ENCODE measurements at places on chromosomes 6 and 20.

DNA sequence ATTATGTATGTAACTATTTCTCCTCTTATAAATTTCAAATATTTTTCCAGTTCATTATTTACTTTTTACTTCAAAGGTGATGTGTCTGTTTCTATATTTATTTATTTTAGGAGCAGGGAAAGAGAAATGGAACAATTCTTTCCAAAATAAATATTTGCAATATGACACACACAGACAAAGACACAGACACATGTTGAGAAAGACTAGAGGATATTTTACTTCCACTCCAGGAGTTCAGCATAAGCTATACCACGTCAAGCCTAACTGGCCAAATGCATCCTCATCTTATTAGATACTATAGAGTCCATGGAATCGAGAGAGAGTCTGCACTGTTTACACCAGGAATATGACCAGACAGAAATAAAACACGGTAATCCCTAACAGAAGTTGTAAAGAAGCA lies 13.3 kb downstream of the RALGAPA2 start:
- DNase-seq: no peak

- DNase-seq: no peak
Observed at GRCh38 chr6:138440758-138441357, 36.8 kb downstream of the HEBP2 start.

DNA sequence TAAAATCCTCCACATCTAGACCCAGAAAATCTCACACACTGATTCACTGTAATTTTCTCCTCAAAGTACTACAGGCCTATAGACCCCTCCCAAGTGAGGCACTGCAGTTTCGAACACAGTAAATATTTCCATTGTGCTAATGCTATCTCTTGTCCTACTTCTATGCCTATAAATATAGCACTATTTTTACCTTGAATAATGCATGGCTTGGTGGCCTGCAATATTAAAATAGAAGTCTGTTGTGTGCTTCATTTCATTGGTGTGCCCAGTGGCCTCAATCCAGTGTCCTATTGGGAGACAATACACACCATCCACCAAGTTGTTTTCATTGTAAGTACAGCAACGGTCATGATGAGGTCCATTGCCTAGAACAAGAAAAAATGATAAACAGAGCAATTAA lies 49.4 kb downstream of the EPM2A start:
- DNase-seq: no peak

- DNase-seq: no peak
Observed at GRCh38 chr6:159726255-159726917, 920 bp upstream of the WTAP start.

DNA sequence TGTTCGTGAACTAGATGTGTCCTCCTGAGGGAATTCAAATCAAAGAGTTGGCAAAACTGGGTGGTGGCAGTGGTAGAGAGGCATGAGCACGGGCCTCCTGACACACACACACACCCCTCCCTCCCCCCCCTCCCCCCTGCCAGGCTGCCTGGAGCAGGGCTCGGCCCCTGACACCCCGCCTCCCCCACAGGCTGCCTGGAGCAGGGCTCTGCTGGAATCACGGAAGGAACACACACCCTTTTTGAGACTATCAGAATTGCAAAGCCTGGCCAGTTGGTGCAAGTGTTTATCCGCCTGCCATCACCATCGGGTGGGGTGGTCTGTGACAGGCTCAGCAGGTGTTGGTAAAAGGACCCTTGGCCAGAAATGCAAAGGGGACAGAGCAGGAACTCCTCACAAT lies 59.0 kb downstream of the FAM120B start:
- no peak for DNase-seq

GRCh38 chr20:20837574-20838021 lies 125.2 kb upstream of the RALGAPA2 start:
- DNase-seq: no peak

DNA sequence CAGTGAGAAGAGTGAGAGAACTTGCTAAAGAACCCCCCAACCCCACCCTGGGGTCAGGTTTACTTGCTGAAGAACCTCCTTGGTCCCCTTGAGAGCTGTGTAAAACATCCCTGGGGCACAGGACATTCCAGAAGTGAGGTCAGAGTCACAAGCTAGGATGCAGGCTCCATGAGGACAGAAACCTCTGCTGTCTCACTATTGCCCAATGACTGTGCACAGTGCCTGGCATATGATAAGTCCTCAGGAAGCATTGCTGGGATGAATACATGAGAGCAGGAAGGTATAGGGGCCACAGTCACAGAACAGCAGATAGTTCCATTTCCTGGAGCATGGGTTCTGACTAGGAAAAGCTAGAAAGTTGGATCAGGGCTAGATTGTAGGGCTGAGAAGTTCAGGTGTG lies 18.4 kb downstream of the NT5E start:
- DNase-seq: no peak

- DNase-seq: no peak
Observed at GRCh38 chr6:165940366-165940765, 227.3 kb downstream of the TBXT start.

DNA sequence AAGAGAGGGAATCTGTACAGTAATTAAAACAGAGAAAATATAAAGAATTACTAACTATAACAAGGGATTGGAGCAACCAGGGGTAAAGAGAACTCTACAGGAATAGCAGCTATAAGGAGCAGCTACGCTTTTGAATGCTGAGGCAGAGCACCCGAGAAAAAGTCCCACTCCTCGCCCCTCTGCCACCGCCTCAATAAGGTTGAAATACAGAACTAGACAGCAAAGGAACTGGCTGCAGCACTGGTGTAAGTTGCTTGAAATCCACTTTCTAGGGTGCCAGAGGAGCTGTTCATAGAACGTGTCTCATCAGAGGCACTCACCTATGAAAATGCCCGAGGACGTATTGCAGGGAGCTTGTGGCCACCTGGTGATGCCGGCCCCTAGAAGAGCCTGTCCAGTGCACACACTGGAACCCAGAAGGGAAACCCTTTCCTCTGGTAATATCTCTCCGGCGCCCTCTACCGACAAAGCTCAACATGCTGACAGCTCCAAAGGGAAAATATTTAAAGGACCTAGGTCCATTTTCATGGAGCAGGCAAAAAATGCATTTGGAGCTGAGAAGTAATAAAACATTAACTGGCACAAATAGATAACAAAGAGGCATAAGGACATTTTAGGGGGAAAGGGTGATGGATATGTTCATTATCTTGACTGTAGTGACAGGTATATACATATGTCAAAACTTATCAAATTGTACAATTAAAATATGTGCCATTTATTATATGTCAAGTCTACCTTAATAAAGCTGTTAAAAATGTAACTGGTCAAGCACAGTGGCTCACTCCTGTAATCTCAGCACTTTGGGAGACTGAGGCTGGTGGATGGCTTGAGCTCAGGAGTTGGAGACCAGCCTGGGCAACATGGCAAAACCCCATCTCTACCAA lies 137.4 kb upstream of the HDAC2 start:
- DNase-seq: no peak

- DNase-seq: no peak
Observed at GRCh38 chr6:24927985-24928745, 7.6 kb downstream of the RIPOR2 start.

DNA sequence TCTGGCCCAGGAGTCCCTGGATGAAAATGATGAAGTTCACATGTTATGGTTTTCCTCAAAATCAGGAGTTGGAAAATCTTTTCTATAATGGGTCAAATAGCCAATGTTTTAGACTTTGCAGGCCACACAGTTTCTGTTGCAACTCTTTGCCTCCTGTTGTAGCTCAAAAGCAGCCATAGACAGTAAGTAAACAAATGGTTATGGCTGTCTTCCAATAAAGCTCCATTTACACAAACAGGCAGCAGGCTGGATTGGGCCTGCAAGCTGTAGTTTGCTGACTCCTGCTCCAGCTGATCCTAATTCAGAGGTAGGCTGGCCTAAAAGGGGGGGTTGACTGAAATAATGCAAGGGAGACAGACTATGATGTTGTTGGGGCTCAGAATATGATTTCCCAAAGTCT lies 33.0 kb downstream of the METTL24 start:
- DNase-seq: no peak

DNA sequence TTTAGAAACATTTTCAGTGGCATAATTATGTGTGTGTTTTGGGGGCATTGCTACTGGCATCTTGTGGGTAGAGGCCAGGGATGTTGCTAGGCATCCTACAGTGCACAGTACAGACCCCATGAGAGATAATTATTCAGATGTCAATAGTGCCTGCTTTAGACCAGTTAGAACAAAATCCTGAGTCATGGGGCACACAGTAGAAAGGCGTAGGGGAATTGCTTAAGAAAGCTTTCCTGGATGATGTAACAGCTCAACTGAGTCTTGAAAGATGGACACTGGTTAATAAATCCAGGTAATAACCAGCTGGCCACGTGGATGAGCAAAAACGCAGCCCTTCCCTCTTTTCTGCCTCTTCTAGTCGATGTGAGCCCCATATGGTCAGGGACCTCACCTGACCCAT lies 51.1 kb downstream of the KCNB1 start:
- no peak for DNase-seq

GRCh38 chr6:95489185-95489863 lies 88.0 kb upstream of the MANEA start:
- DNase-seq: no peak

DNA sequence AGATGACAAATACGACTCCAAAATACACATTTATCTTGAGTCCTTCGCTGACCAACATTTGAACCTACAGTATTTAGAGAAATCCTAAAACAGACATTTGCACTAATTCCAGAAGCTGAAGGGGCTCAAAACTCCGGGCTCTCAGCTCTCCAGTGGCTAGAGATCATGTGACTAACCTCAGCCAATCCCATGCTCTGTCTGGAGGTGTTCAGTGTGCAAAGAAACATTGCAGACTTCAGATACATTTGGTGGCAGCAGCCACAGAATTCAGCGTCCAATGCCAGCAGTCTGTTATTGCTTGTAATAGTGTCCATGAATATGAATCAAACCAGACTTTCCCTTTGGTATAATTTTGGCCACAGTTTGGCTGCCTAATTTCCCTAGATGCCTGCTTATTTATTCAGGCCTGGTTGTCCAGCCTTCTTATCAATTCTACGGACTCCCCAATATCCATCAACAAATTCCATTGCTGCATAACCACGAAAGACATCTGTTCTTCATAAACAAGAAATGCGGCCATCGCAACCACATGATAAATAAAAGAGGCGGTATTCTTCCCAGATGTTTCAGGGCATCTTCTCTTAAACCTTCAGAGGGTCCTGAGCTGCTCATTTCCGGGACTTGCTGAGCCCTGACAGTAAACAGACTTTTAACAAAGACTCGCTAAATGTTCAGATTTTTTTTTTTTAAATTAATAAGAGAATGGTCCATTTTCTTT lies 14.5 kb upstream of the CYP24A1 start:
- no peak for DNase-seq

GRCh38 chr20:32189123-32189410 lies 18.5 kb downstream of the PLAGL2 start:
- no peak for DNase-seq

- DNase-seq: no peak
Observed at GRCh38 chr20:36493051-36493800, 48.1 kb upstream of the MYL9 start.

GRCh38 chr20:43513372-43513930 lies 6.0 kb downstream of the L3MBTL1 start:
- DNase-seq: no peak

DNA sequence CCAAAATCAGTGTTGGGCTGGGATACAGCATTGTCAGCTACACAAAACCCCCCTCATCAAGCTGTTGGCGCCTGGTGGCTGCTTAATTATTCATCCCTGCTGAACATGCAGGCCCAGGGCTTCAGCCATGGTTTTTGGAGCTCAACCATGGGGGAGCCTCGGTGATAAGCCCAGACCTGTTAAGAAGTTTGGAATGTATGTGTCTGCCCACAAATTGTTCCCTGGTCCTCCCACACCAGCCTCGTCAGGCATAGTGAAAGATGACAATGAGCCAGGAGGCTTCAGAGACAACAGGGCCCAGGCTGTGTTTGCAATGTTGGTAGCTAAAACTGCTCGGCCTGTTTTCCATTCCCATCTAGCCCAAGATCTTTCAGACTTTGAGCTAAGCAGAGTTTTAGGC lies 34.8 kb upstream of the SIRPA start:
- no peak for DNase-seq

- DNase-seq: no peak
Observed at GRCh38 chr6:19463250-19463649, 373.9 kb upstream of the ID4 start.

- DNase-seq: no peak
Observed at GRCh38 chr20:1979106-1979778, 14.6 kb downstream of the PDYN start.

DNA sequence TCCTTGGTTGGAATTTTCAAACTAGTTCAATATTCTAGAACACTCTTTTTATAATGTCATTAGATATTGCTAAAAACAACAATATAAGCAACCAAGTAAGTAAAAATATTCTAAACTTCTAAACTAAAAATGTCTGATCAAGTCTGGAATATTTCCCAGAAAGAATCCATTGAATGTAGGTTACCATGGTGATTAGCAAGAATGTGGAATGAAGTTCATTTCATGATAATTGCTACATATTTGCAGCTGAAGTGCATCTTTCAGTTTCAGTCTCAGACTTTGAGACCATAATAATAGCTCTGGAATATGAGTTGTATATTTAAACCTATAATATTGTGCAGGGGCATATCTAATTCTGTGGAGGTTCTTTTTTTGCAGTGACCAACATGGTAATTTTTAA lies 61.0 kb upstream of the NKAIN2 start:
- no peak for DNase-seq

DNA sequence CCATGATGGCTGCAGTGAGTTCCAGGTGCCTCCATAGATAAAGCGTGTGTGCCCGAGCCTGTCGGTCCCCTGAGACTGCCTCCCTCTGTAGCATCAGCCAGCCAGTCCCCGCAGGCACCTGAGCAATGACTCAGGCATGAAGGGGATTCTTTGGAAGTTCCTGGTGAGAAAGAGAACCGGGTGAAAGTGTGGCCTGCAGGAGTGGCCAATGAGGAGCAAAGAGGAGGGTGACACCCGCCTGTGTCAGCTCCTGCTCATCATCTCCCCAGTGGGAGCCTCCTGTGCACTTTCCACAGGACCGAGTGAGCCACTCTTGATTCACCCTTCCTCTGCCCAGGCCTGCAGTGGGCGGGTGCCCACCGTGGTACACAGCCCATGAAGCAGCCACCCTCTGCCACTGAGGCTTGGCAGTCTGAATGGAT lies 71.2 kb upstream of the PTPN1 start:
- DNase-seq: no peak

DNA sequence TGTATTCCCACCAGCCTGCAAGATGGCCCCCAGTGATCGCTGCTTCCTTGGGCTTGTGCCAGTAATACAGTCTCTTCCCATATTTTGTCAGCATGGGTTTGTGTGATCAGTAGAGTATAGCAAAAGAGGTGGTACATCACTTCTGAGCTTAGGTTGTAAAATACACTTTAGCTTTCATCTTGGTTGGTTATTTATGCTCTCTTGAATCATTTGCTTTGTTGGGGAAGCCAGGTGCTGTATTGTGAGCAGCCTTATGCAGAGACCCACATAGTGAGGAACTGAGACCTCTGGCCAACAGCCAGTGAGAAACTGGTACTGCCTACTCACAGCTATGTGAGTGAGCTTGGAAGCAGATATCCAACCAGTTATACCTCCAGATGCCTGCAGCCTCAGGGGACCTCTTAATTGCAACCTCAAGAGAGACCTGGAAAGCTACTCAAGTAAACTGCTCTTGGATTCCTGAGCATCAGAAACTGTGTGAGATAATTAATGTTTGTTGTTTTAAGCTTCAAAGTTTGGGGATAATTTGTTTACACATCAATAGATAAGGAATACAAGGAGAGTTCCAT lies 229.3 kb downstream of the FARS2 start:
- no peak for DNase-seq
